Foreskin melanocyte (primary cell): ENCODE measurements at places on chromosomes 16 and 17.
A peak's percentile ranks its signal among the peaks of the same experiment; 100 is the strongest.

- DNase-seq = no peak
These were observed 3.5 kb downstream of the ERN2 start for GRCh38 chr16:23709536-23709935.

- DNase-seq = no peak
These were observed 1.3 kb downstream of the KIAA0513 start for GRCh38 chr16:85028685-85029407.

DNA sequence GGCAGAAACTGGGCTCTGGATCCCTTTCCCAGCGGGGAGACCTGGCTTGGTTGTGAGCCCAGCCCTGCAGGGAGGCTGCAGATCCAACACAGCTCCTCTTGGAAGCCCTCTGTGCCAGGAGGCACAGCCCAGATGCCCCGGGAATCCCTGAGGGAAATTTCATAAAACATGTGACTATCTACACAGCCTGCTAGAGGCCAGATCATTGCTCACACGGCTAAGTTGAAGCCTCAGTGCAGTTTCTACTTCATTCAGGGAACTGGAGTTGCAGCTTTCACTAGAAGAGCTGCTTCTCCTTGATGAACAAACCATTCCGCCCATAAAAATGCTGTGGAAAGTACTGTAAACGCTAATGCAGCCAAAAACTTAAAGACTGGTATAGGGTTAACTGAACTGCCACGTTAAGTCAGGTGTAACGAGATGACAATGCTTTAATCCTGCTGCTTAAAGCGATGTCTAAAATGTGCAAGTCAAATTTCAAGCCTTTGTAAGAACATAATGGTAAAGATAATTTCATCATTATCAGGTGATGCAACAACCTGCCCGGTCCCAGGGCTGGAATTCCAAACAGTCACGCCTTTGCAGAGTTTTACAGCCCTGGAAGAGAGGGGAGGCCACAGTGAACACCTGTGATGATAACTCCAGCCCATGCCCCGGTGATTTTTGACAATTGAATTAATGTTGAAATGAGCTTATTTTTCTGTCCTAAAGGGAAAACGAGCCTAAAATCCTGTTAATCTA lies 172.5 kb downstream of the ZFHX3 start:
- DNase-seq = no peak

GRCh38 chr17:71765437-71765836 lies 355.4 kb upstream of the SOX9 start:
- no peak for DNase-seq

- DNase-seq = no peak
These were observed 2.3 kb downstream of the MYO15B start for GRCh38 chr17:75589919-75590303.

DNA sequence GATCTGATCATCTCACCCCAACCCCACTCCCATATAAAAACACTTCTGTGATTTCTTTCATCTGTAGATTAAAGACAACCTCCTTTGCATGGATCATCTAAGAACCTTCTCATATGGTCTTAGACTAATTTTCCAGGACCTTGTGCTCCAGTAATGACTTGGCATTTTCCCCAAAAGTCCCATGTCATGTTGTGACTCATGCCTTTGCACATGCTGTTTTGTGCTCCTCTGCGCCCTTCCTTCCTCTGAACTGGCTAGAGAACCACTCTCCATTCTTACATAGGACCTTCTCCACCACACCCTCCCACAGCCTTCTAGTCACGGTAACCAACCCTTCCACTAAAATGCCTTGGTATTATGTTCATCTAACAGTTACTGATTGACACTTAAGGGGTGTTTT lies 99.5 kb upstream of the AXIN2 start:
- DNase-seq = peak; percentile 59

DNA sequence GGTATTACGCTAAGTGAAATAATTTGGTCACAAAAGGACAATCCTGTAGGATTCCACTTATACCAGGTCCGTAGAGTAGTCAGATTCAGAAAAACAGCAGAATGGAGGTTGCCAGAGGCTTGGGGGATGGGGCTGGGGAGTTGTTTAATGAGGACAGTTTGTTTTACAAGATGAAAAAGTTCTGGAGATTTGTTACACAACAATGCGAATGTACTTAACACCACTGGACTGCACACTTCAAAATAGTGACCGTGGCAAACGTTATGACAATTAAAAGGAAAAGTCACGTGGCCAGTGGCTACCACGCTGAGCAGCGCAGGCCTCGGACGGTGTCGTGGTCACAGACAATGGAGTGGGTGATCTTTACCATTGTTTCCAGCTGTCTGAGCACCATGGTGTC lies 338.1 kb downstream of the SEC14L1 start:
- no peak for DNase-seq

DNA sequence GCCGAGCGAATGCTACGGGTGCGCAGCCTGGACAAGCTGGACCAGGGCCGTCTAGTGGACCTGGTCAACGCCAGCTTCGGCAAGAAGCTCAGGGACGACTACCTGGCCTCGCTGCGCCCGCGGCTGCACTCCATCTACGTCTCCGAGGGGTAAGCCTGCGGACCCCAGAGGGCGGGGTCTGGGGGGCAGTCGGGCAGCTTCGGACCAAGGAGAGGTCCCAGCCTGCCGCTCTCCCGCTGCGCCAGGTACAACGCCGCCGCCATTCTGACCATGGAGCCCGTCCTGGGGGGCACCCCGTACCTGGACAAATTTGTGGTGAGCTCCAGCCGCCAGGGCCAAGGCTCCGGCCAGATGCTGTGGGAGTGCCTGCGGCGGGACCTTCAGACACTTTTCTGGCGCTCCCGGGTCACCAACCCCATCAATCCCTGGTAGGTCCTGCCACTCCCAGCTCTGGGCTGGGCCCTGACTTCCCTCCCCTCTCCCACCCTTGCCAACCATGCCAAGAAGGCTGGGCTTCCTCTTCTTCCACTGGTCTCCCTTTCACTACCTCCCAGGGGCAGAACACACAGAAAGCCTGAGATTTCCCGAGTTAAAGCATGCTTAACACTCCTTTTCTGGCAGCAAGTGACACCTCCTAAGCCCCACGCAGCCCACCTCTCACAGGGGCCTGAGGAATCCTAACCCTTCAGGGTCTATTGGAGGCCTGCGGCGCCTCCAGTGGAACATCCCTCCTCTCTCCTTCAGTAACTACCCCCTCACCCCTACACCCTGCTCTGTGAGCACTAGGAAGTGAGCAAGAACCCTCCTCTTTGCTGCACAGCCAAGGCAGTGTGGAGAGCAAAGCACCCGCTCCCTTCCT lies 3.2 kb downstream of the NAGS start:
- DNase-seq = no peak

GRCh38 chr17:28467456-28468025 lies 5.9 kb upstream of the SLC13A2 start:
- peak; percentile 21 for DNase-seq

DNA sequence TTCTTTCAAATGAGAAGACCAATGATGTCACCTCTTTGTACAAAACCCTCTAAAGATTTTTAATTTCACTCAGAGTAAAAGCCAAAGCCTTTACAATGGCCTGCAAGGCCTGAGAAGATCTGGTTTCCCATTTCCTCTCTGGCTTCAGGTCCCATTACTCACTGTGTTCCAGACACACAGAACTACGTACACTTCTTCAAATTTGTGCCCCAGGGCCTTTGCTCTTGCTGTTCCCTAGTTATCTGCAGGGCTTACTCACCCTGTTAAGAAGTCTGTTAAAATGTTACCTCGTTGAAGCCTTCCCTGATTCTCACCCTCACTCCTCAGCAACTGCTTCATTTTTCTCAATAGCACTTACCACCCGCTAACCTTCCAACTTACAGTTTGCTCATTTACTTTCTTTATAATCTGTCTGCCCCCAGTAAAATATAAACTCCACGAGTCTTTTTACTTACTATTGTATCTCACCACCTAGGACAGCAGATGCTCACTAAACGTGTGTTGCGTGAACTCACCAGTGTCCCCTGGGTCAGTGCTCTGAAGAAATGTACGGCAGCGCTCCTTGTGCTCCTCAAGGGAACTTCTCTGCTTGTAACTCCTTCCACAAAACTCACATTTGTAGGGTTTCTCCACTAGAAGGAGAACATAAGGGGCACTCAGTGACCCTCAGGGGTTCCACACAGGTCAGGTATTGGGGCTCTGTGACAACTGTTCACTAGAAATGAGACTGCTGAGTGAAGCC lies 50.2 kb downstream of the GRB7 start:
- no peak for DNase-seq

GRCh38 chr16:78317564-78318240 lies 218.2 kb downstream of the WWOX start:
- peak; percentile 60 for DNase-seq

DNA sequence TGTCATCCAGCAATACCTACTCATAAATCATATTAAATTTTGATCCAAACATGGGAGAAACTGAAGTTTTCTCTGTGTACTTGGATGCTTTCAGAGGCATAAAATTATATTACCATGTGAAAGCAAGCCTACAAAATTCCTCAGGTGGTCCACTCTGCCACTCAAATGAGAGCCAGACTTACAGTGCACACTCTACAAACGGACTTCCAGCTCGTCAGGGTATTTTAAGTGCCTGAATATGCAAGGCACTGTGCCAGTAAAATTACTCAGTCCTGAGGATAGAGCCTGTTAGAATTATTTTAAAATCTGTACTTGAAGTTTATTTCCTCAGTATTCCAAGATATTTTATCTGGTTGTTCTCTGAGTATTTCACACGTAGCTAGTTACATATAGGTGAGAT lies 54.5 kb downstream of the TENT4B start:
- no peak for DNase-seq

DNA sequence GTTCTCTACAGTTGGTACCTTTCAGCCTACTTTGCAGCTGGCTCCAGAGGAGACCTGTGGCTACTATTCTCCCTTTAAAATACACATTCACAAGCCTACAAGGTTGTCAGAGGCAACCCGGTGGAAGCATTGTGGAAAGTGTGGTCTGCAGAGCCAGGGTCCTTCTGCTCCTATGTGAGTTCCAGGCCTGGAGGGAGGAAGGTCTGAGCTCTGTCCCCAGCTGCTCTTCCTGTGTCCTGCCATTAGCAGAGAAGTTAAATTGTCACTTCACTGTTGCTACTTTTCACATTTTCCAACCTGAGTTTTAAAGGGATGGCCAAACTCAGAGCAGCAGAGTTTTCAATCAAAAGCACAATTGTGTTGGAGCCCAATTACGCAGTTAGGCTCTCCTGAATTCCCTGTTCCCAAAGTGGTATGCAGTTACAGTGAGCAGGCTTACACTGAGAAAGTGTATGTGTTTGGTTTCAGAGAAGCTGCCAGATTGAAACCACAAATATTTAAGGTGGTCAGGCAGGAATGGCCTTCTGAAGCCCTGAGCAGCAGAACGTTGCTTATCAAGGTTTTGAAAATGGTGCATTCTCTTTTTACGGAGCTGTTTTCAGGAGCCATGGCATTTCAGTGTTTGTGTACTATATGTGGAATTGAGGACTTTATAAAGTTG lies 25.0 kb downstream of the MAP3K3 start:
- no peak for DNase-seq

GRCh38 chr16:10136916-10137315 lies 45.3 kb downstream of the GRIN2A start:
- DNase-seq = no peak
